HEK293T (cell line): ENCODE measurements at places on chromosomes 2 and 18.

GRCh38 chr2:222952204-222952603 is 91.4 kb downstream of the ACSL3 start:
- no peak for DNase-seq

- DNase-seq, result no peak
Measured at GRCh38 chr18:74942319-74942910, 266.5 kb downstream of the PTGR3 start.

- DNase-seq, result no peak
Measured at GRCh38 chr2:81767187-81767912, 1462.8 kb upstream of the LRRTM1 start.

- no peak for DNase-seq
Measured at GRCh38 chr2:70381235-70381634, 79.4 kb upstream of the FAM136A start.

- DNase-seq, result no peak
Measured at GRCh38 chr2:1544478-1545069, 131.3 kb downstream of the TPO start.

GRCh38 chr2:10328670-10329579 is 26.2 kb downstream of the HPCAL1 start:
- DNase-seq, result no peak

DNA sequence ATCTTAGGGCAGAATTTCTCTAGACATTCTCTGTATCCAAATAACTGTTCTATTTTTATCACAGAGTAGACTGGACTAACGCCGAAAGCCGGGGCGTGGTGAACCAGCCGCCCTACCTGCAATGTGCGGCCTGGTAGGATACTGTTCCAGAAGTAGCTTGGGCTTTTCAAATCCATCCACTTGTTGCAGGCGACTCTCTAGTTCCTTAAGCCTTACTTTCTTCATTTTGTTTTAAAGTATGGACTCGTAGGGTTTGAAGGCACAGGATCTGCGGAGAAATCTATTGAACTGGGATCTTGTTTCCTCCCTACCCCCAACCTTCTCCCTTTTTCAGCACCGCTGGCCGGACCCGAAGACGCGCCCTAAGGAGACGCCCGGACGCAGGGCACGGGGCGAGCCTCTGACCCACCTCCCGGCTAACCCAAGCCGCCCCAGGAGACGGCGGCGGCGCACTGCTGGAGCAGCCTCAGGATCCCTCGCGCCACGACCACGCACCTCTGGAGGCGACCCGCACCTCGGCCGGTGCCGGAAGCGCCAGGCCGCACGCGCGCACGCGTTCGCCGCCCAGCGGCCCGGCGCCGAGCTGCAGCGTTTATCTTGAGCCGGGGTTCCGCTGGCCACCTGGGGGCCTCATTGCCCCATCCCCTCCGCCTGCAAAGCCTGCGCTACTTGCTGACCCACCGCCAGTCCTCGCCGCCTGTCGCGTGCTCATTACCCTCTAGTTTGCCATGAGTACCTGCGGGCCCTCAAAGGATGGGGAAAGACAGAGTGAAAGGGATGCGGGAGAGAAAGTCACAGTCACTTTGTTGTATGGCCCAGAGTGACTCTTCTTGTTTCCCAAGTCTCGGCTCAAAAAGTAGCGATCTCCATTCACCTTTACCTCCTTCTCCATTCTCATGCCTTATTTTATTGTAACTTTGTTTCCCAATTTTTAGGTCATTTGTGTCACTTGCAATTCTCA is at the start of gene METTL5:
METTL5 (minus strand) TSS at position 533 of the 961 bp plus-strand sequence; CDS start at position 225, 308 bp downstream.
- DNase-seq, result peak; percentile 82

DNA sequence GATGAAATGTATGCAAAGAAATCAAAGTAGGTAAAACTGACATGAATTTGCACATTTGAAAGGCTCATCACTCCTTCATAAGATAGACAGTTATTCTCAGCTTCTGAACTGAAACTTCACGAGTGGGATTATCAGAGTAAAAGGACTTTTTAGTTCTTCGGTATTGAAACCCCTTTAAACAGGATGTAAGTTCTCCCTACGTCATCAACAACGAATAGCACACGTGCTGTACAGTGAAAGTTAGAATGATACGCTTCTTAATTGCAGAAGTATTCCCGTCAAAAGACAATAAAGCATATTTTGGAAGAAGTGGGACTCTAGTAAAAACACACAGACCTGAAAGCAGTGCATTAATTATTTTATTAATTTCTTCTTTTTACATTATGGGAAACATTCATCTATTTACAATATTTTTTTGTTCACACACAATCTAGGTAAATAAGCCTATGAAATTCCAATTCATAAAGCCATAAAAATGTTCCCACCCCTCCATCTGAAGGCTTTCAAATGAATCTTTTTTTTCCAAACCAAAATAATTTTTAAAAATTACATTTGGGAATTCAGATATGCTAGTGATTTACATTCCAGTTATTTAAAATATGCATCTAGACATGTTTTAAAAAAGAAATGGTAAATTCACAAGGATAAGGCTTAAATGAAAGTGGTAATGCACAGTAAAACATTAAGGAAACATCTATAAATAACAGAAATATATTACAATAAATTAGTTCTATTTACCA is 45.9 kb downstream of the TGIF1 start:
- DNase-seq, result no peak

- DNase-seq, result no peak
Measured at GRCh38 chr18:892316-892715, 12.4 kb upstream of the ADCYAP1 start.

GRCh38 chr2:64604155-64604554 is 49.6 kb downstream of the SERTAD2 start:
- DNase-seq, result no peak

- DNase-seq, result no peak
Measured at GRCh38 chr2:218985021-218985324, at the start of gene FEV. FEV (minus strand) TSS chr2:218985184; CDS start chr2:218985075, 109 bp downstream.

GRCh38 chr2:105934467-105934866 is 189.8 kb downstream of the NCK2 start:
- no peak for DNase-seq

DNA sequence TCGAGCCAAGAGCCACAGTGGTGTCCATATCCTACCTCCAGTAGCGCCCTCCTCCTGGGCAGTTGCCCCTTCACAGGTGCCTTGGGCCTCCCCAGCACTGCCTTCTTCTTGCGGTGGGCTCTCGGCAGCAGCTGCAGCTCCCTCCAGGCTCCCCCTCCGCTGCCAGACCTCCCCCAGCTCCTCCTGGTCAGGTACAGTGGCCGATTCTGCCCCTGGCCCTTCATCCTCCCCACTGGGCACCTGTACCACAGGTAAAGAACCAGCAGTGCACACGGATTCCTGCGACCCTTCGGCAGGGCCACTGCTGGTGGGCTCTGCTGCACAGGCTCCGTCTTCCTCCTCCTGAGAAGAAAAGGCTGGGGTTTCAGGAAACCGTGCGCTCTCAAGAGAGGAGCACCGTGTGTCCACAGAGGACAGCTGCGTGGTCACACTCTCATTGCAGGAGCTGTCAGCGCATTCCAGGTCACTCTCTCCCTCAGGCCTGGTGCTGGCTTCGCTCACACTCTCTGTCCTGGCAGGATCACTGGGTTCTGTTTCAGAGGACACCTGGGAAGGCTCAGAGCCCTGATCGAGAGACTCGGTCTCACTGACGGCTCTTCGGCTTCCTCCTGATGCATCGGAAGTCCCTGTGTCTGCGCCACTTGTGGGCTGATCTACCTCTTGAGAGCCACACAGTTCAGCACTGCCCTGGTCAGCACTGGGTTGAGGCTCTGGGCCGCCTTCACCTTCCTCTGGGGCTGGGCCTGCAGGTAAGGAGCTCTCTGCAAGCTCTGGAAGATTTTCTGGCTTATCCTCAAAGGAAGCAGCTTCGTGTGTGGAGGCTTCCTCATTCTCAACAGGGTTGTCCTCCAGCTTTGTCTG is 147.4 kb upstream of the STK17B start:
- DNase-seq, result no peak

DNA sequence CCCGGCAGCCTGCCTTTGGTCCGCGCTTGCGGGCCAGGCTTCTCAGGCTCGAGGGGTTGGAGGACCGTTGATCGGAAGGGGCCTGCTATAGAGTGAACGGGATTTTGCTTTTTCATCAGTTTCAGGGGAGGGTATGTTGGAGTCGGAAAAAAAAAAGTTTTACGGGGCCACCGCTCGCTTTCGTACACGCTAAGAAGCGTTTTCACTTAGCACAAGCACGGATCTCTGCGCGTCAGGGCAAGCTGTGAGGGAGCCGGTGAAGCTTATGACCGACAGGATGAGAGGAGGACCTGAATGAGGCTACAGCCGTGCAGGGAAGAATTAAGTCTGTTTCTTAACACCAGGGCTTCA is 443 bp downstream of the CPSF3 start:
- no peak for DNase-seq

DNA sequence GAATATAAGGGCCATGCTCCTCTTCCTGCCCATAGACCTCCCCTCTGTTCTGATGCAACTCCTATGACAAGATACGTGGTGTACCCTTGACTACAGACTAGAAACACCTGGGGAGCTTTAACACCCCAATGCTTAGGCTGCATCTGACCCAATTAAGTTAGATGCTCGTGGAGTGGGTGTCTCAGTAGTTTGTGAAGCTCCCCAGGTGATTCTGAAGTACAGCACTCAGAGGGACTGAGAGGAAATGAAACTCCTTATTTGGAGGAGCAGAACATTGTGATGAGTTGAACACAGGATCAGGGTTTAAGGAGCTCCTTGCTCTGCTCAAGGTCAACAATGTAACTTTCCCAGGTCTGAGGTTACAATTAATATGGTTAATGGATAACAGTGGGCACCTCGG is 80.3 kb upstream of the TTC39C start:
- no peak for DNase-seq

- no peak for DNase-seq
Measured at GRCh38 chr2:206824993-206825392, 59.6 kb downstream of the FASTKD2 start.

- DNase-seq, result no peak
Measured at GRCh38 chr18:72848503-72849237, 19.1 kb downstream of the NETO1 start.

DNA sequence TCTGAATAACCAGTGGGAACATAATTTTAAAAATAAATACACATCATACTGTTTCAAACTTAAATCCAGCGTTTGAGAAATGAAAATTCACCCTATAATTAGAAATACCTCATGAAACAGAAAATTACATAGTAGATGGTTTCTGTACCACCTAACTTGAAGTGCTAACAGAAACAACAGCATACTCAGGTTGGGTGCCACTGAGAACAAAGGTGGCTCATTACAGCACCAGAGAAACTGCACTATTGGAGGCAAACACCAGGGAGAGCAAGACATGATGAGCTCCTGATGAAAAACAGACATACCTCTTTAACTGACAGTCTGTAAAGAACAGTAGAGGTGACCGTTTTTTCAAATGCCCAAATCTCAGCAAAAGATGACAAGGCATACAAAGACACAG is 12.6 kb downstream of the SULT1C4 start:
- DNase-seq, result no peak

DNA sequence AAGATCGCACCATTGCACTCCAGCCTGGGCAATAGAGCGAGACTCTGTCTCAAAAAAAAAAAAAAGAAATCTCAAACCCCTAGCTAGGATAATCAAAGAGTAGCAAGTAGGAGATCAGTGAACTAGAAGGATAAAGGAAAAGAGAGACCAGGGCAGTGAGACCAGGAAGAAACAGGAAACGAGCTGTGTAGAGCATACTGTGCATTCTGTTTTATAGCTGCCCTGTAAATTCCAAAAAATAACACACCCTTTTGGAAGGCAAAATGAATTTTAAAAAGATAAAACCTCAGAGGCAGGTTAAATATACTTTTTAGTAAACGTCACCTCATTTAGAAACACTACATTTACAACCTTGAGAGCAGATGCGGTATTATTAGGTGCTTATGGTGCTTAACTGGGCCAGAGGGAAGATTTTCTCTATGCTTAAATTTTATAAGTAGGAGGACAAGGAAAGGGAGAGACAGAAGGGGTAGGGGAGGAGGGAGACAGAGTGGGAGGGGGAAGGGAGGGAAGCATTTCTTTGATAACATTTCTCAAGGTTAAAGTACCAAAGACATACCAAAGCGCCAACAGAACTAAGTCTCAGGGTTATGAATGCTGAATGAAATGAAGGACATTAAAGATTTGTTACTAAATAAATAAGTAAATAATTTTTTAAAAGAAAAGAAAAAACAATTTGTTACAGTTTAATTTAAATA is 30.1 kb downstream of the FEZ2 start:
- no peak for DNase-seq

GRCh38 chr2:41853427-41854191 is 194.2 kb upstream of the PKDCC start:
- DNase-seq, result peak; percentile 59

DNA sequence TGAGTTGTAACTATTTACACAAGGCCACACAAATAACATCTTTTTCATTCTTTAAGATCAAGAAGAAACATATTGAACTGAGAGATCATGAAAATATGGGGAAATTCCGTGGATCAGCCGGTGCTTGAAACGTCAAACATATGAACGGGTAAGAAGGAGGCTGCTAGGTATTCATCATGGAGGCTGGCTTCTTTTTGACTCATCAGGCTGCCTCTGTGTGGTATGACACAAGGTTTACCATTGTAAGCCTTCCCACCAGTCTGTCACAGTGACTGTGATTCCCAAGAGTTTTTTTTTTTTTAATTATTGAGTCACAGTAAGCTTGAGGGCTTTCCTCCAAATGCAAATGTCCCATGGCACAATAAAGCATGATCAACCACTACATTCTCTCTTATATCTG is 506.9 kb downstream of the BCL11A start:
- no peak for DNase-seq

DNA sequence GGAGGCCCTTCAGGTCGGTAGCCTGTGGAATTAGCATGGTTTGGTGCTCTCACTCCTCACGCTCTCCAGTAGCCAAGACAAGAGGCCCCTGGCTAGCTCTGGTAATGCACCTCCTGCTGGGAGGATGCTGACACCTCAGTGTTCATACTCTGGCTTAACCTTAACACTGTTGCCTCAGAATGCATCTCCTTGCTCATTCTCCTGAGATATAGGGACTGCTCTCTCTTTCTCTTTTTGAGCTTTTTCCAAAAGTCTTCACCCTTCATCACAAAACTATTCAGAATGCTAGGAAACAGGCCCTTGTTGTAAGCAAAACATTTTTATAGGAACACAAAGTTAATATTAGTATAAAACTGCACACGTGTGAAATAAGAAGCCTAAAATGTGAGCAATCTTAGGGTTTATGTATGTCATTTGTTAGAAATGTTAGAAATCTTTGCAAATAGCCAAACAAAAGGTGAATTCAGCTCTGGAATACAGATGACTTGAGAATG is 17.3 kb upstream of the IMPA2 start:
- DNase-seq, result peak; percentile 18

GRCh38 chr18:45245091-45245511 is 370.2 kb upstream of the SLC14A2 start:
- no peak for DNase-seq

GRCh38 chr18:63299837-63300745 is 19.5 kb downstream of the BCL2 start:
- no peak for DNase-seq

GRCh38 chr2:217568289-217568971 is 434.4 kb downstream of the TNS1 start:
- no peak for DNase-seq

- DNase-seq, result no peak
Measured at GRCh38 chr2:227443889-227444568, 27.9 kb upstream of the AGFG1 start.
